ENCODE measurements at places on chromosomes 7 and 10.

DNA sequence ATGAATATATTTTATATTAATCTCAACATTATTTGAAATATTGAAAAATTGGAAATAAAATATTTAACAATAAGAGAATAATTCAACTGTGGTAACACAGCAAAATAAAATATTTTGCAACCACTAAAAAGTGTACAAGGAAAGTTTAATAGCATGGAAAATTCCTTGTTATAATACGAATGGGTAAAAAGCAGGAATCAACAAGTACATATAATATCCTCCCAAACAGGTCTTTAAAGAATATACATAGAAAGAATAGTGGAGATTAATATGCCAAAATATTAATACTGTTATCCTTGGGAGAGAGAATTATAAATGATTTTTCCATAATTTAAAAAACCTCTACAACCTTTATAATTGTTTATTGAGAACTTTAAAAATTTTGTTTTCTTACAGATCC lies 1.0 kb downstream of the DNAJC12 start:
- DNase-seq = no peak

GRCh38 chr7:89989454-89989853 lies 164.8 kb upstream of the STEAP1 start:
- no peak for DNase-seq

DNA sequence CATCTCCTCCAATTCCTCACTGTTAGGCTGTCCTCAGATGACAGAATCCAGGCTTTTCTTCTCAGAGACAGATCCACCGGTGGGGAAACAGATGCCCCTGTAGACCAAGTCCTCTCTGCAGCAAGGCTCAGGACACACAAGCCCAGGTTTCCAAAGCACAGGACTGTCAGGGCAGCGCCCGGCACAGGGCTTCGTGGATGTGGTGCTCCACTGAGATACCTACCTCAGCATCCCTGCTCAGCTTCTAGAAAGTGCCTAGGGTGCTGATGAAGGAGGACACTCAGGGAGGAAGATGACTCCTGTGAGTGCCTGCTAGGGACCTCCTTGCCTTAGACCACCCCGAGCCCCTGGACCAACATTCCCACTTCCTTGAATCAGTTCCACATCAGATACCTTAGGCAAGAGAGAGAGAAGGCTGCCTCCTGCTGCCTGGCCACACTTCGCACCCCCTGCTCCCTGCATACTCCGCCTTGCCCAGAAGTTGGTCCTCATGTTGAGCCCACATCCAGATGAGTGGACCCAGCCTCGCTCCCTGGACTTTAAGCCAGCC lies 8.9 kb upstream of the RBP3 start:
- no peak for DNase-seq

- no peak for DNase-seq
Observed at GRCh38 chr10:31709028-31709427, 219.6 kb downstream of the ARHGAP12 start.

- peak; percentile 55 for DNase-seq
Observed at GRCh38 chr7:95690367-95690947, 81.9 kb upstream of the DYNC1I1 start.

DNA sequence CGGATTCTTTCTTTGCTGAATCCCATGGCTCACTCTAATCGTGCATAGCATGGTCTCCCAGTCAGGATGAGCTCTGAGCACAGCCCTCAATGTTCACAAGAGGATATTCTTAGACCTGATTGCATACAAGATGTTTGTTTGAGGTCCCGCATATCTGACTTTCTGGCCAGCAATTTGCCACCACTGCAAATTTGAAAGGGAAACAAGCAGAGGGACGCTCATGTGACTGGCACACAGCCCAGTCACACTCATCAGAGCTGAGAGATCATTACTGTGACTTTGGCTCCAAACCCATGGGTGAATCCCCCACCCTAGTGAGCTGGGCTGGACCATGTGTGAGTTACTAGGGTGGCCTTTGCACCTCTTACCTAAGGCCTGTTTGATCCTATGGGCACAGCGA lies 9.9 kb downstream of the TAS2R41 start:
- no peak for DNase-seq

- DNase-seq = peak; percentile 76
Observed at GRCh38 chr7:26705567-26705966, 158.8 kb downstream of the SKAP2 start.

DNA sequence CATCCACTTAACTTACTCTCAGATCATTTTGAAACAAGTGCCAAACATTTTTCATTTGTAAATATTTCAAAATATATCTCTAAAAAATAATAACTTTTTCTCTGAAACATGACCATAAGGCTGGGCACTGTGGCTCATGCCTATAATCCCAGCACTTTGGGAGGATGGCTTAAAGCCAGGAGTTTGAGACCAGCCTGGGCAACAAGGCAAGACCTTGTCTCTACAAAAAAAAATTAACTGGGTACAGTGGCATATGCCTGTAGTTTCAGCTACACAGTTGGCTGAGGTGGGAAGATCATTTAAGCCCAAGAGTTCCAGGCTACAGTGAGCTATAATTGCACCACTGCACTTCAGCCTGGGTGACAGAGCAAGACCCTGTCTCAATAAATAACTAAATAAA lies 36.4 kb downstream of the USP54 start:
- no peak for DNase-seq

GRCh38 chr7:126959649-126960048 lies 293.1 kb downstream of the GRM8 start:
- no peak for DNase-seq

- DNase-seq = no peak
Observed at GRCh38 chr10:78342827-78343653, 309.4 kb downstream of the RPS24 start.

DNA sequence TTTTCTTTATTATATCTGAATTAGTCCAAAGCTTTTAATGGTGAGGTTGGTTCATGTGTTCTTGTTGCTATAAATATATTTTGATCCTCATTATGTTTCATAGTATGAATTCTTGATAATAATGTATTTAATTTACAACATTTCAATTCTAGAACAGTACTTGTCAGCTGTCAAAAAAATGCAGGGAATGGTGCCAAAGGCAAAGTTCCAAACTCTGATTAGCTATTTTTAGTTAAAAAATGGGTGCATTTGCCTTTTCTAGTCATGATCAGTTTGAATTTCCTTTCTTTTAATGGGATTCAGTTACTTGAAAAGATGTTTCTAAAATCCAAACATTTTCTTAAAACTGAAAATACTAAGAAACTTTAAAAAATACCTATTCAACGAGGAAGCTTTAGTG lies 49.6 kb downstream of the ANKIB1 start:
- DNase-seq = no peak

DNA sequence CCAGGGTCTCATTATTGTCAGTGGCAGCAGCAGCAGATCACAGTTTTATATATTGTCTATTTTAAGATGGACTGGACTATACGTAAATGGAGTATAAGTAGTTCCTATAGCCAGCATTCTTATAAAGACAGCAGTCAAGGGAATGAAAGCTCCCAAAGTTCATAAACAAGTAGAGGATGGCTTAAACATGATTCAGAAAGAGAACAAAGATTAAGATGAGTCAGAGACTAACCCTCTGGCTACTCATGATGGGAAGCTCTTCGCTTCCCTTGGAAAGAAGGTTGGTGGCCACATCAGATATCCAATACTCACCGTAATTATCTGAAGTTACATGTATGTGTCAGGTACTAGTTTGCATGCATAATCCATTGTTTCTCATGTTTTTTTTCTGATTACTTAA lies 277.0 kb downstream of the INHBA start:
- DNase-seq = no peak

- no peak for DNase-seq
Observed at GRCh38 chr10:113498997-113499396, 53.9 kb upstream of the HABP2 start.

DNA sequence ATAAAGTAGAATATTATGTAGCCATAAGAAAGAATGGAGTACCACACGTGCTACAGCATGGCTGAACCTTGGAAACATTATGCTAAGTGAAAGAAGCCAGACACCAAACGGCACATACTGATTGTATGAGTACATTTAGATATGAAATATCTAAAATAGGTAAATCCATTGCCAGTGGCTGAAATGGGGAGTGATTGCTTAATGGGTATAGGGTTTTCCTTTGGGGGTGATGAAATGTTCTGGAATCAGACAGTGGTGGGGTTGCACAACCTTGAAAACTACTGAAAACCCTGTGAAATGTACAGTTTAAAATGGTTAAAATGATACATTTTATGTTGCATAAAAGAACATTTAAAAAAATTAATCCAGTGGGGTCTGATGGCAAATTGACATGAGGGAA lies 667.9 kb downstream of the AUTS2 start:
- no peak for DNase-seq

DNA sequence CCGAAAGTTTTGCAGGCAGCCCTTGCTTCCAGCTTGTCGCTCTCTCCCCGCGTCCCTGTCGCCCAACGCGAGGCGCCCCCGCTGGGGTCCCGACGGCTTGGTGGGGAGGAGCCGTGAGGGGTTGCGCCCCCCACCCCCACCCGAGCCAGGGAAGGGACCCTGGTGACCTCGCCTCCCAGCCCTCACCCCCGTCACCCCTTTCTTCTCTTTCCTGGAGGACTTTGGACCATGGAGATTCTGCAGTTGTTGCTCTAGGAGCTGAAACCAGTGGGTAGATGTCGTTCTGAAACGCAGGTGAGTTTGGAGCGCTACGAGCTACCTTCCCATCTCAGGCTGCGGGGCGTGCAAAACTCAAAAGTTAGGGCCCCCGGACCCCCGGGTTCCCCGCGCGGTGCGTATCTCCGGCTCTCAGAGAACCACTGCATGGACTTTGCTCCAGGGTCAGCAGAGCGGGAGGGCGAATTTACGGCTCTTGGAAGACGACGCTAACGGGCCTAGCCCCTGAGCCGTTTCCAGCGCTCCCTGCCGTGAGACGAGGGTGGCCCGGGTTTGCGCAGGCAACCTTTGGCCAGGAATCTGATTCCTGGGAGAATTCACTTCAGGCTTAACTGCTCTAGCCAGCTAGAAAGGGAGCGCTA lies 684 bp upstream of the ATXN7L1 start:
- peak; percentile 67 for DNase-seq

DNA sequence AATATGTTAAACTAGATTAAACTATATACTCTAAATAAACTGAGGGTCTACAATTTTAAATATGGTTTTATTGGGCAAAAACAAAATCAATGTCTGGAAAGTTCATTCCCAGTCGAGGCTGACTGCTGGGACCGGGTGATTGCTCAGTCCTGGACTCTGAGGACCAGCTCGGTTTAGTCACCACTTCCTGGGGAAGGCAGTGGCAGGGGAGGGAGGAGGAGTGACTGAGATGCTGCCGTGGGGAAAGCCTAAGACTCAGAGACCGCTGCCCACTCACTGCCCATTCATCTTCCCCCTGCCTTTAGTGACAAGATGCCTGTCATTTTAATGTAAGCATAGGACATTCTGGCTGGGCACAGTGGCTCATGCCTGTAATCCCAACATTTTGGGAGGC lies 29.0 kb downstream of the ATOH7 start:
- DNase-seq = no peak

- no peak for DNase-seq
Observed at GRCh38 chr7:43313628-43314378, 201.4 kb downstream of the HECW1 start.

GRCh38 chr7:144503215-144503614 lies 99.7 kb upstream of the NOBOX start:
- DNase-seq = no peak

- DNase-seq = no peak
Observed at GRCh38 chr10:26931223-26931622, 70.5 kb upstream of the ABI1 start.

DNA sequence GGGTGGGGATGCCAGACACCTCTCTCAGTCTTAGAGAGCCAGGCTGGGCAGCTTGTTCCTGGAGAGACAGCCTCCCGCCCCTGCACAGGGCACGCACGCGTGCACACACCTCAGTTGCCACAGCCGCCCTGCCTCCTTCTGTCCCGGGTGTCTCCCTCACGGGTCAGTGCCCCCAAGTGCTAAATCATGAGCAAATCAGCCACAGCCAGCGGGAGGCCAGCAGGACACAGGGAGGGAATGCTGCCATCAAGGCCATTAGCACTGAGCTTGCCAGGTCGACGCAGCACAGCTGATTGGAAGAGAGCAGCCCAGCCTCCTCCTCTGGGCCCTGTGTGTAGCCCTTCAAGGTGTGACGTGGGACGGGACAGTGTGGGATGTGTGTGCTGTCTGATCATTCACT lies 130.4 kb downstream of the CDH23 start:
- no peak for DNase-seq

DNA sequence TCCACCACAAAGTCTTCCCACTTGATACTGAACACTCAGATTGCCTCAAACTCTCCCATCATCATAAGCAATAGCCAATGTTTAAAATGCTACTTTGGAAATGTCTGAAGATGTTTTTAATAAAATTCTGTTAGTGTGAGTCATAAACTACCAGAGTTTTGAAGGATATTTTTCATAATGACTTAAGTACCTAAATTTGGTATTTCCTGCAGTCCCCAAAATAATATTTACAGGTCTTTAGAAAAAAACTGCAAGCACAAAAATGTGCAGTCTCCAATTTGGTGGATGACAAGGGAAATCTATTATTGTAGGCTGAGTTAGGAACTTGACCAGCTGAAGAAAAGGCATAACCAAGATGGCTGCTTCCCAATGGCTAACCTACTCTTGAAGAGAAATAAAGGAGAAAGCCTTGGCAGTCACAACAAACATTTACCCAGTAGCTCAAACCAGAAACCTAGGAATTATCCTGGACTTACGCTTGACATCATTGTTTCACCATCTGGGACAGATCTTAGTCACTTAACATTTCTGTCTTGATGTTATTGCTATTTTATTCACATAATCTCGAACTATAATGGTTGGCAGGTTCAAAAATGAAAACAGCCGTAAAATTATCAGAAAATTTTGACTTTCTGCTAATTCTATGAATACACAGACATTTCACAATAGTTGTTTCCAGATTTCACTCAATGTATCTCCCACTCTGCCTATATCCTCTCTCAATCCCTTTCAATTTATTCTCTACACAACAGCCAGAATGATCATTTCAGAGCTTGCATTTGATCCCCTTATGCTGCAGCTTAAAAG lies 111.2 kb upstream of the STEAP1B start:
- DNase-seq = no peak

DNA sequence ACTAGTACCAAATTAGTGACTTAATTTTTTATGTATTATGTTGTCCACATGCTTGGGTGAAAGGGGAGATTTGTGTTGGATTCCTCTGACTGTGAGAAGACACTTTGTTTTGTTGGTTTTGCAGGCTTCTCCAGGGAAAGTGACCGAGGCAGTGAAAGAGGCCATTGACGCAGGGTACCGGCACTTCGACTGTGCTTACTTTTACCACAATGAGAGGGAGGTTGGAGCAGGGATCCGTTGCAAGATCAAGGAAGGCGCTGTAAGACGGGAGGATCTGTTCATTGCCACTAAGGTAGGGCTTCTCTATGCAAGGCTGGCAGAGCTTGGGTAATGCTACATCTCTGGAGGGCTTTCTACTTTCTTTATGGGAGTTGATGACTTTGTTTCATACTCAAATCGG lies 4.5 kb downstream of the AKR1E2 start:
- no peak for DNase-seq

GRCh38 chr10:97713339-97713825 lies at the start of gene MARVELD1:
Gene MARVELD1 (plus strand): TSS chr10:97713730. CDS start chr10:97713877, 147 bp downstream.
- DNase-seq = peak; percentile 56

GRCh38 chr7:1369916-1370657 lies 89.2 kb downstream of the MICALL2 start:
- DNase-seq = no peak

Measured in NCI-H2171 (cell line).